ENCODE measurements at places on chromosomes 2 and 18.

DNA sequence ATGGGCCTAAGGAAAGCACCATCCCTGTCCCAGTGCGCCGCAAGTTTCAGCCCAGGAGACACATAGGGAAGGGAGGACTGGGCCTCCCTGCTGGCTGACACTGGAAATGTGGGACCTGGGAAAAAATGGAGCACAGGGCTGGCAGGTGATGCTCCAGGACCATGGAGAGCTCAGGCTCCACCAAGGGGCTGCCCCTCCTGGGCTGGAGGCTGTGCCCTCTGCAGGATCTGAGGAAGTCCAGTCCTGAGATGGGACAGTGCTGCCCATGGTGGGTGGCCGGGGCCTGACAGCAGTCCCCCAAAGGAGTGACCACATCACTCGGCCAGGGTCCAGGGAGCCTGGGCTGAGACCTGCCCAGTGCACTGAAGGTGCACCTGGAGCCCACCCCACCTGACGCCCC lies 108.6 kb upstream of the TEKT4 start:
- no peak for DNase-seq

- DNase-seq: no peak
Observed at GRCh38 chr18:75161256-75162028, 47.5 kb downstream of the PTGR3 start.

- no peak for DNase-seq
Observed at GRCh38 chr2:24859968-24860600, 60.0 kb downstream of the ADCY3 start.

DNA sequence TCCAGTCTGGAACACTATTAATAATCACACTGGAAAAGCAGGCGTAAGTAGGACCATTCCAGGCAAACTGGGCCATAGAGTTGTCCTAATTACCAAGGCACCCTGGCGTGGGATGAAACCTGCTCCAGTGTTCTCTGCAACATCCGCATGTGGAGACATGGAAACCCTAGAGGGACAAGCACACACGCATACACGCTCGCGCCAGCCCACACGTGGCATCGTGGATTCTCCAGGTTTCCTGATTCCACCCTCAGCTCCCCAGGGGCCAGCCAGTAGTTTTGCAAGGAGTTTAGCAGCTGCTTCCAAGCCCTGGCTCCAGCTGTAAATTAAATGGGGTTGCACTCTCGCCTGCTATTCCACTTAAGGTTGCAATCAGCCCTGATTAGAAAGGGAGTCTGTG lies 127.7 kb downstream of the DYSF start:
- DNase-seq: no peak

- DNase-seq: no peak
Observed at GRCh38 chr18:35682281-35682867, 100.8 kb downstream of the GALNT1 start.

DNA sequence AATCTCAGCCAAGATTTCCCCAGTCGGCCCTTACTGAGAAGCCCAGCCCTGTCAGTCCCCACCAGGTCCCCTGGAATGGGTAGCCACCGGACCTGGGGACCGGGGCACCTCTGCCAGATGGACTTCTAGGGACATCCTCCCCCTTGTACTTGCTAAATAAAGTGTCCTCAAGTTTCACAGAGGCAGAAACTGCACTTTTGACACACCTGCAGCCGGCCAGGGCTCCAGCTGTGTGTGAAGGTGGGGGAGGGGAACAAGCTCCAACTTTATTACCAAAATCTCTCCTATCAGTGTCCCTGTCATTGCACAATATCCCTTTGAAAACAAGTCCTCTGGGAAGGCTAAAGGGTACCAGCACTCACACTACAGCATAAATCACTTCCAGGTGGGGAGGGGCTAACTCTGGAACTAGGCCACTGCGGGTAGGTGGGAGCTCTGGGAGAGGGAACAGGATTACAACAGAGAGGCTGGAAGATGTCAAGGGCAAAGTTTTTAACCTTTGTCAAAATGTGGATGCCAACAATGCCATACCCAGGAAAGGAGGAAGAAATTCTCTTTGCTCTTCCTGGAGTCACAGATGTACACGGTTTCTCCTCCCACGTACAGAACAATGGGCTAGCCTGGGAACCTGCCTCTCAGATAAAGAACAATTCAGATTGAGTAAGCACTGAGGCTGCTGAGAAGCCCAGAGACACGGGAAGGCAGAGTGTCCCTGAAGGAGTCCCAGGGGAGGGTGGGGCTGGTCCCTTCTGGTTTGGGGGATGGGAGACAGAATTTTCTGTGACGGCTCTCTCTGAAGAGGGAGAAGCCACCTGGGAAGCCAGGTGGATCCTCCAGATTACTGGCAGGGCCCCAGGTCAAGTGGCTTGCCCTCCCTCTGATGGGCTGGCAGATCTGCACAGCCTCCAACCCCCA lies 11.0 kb downstream of the SDC1 start:
- no peak for DNase-seq

DNA sequence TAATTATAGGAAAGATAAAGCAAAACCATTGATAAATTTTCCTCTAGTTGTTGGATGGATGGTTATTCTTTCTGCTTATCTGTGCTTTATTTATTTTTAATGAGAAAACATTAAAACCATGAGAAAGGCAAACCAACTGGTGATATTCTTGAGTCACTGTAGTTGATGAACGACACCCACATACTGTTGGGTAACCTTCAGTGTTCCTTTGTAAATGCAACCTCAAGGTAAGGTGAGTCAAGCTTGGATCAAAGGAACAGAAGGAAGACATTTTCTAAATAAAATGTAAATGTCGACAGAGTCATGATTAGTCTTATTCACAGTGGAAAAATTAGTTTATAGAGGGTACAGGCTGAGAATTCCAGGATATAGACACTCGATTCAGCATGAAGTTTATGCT lies 12.7 kb downstream of the ABCB11 start:
- no peak for DNase-seq

Measured in T follicular helper cell (primary cell).